ENCODE measurements at places on chromosomes 4 and X.

- no peak for DNase-seq
Measured at GRCh38 chr4:145988628-145989027, 50.0 kb upstream of the ZNF827 start.

GRCh38 chr4:45701621-45702020 lies 422.2 kb downstream of the GABRG1 start:
- no peak for DNase-seq

DNA sequence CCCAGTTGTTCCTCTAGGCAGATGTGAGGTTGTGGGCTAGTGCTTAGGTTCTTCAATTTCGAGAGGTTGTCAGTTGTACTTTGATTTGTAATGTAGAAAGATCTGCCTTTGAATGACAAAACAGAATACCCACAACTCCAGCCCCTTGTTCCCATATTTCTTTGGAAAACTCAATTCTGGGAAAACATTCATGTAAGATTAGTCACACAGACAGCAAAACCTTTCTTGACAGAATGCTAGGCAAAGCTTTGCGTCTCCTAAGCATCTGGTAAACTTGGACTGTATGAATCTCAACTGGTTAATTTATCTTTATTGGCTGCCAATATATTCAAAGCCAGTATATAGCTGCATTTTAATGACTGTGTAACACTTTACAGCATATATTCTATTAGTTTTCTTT lies 34.9 kb downstream of the NOCT start:
- DNase-seq: no peak

GRCh38 chr4:76513482-76513881 lies 78.5 kb downstream of the SHROOM3 start:
- DNase-seq: no peak

DNA sequence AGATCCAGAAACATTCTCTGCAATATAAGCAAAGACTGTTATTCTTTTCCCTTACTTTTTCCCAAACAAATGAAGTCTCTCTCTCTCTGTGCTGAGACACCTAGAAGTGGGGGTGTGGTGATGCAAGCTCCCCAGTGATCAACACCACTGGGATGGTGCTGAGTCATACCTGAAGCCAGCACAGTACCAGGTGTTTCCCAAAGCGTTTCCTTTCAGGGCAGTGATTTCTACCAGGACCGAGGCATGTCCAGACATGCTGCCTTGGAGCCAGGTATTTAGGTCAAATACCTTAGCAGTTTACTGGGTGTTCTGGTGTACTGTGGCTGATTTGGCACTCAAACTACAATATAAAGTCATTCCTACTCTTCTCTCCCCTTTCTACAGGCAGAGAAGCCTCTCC lies 726.5 kb downstream of the FAM133A start:
- DNase-seq: no peak

- no peak for DNase-seq
Measured at GRCh38 chr4:105620640-105621323, 68.4 kb downstream of the ARHGEF38 start.
